ENCODE measurements at places on chromosomes 11 and 22.

GRCh38 chr11:63165706-63166310, 21.8 kb upstream of the SLC22A24 start:
- no peak for DNase-seq

- DNase-seq = no peak
These were observed 1.7 kb upstream of the SCUBE2 start for GRCh38 chr11:9092853-9093778.

GRCh38 chr11:9575260-9576240, 2.1 kb downstream of the WEE1 start:
- no peak for DNase-seq

DNA sequence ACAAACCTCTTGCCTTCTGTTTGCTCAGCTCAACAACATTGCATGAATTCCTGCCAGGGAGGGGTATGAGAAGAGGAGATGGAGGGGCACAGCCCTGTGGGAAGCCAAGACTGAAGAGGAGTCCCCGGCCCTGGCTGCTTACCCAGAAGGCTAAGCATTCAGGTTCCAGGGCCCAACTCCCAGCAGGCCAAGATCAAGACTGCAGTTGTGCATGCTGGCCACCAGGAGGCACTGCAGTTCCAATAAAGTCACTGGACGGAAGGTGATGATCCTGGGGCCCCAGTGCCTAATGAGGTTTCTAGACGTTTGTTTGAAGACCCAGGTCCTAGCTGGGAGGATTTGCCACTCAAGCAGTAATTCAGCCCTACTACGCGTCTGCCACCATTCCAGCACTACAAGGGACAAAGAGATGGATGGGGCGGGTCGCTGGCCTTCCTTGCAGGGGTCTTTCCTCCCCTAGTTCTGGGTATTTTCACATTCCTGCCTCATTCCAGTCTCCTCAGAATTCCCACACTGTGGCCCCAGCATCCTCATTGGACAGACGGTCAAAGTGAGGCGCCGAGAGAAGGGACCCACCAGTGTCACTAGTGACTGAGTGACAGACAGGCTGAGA, 23.6 kb downstream of the ALX4 start:
- DNase-seq = peak; percentile 78

- no peak for DNase-seq
These were observed 225.3 kb upstream of the B3GAT1 start for GRCh38 chr11:134637091-134638015.

DNA sequence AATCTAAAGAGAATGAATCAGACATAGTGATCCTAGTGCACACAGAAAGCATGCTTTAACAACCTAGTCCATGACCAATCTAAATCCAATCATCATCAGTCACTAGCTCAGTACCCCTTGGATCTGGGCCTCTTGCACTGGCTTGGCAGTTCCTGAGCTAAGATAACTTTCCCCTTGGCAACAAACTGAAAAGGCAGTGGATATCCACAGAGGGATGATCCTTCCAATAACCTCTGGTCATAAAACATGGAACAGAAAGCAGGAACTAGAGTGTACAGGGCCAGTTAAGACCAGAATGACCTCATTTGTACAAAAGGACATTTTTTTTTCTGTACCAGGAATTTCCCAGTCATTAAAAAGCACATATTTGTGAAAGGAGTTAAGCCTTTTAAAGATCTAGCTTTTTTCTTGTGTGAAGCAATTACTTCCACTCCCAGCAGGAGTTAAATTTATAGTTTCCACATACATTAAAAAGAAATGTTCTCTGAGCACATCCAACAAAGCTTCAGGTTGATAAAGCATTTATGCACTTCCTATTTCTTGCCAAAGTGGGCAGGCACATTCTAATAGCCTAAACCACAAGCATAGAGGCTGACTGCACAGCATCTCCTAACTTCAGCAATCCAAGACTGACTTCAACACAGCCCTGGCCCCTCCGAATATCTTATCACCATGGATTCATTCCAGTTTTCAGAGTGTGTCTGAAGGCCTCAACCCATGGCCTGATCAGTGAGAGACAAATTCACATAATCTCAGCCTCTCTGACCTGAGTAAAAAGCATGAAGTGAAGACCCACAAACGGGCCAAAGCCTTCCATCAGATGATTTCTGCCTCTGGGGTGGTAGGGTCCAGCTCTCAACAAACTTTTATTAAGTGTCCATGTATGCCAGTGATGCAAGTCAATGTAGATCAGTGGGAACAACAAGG, 29.9 kb downstream of the GUCY1A2 start:
- no peak for DNase-seq

Measured in activated T-cell treated with anti-CD3 and anti-CD28 coated beads, Interleukin-2, amount 50 U/mL, for 48 hours (primary cell).